ENCODE measurements at places on chromosomes 1 and 21. TPM values are rescaled to one million over a fixed set of nuclear protein-coding genes. Genes with fewer than 3 reads are reported as not detected.
A peak's percentile ranks its signal among the peaks of the same experiment; 100 is the strongest.

DNA sequence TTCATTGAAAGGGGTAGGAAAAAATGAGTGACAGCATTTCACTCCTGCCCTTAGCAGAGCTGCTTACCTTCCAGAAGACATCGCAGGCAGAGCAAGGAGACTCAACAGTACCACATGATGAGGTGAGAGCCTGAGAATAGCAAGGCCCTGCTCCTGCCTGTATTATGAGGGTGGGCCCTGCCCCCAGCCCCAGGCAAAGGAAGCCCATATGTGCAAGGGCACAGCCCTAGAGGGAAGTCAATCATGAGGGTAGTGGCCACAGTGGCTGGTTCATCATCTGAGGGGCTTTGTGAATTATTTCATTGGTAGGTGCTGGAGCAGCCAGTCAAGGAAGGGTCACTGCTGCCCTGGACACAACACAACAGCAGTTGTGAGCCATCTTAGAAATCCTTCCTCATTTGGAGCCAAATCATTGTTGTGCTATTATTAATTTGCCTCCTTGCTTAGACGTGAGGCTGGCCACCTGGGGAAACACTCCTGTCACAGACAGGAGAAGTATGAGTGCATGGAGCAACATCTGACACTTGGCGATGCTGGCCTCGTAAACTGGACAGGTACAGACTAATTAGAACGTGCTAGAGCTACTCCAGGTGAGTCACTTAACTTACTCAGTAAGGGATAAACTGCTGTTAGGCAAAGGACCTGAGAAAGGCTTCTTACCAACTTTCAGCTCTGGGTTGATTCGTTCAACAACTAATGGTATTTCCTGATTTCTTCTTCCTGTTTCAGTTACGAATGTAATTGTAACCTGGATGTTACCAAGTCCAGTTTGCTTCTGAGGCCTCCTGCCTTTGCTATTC lies 22.7 kb upstream of the ACBD6 start:
- DNase-seq: no peak

GRCh38 chr1:1181938-1182410 lies 8.3 kb downstream of the TTLL10 start:
- no peak for DNase-seq

DNA sequence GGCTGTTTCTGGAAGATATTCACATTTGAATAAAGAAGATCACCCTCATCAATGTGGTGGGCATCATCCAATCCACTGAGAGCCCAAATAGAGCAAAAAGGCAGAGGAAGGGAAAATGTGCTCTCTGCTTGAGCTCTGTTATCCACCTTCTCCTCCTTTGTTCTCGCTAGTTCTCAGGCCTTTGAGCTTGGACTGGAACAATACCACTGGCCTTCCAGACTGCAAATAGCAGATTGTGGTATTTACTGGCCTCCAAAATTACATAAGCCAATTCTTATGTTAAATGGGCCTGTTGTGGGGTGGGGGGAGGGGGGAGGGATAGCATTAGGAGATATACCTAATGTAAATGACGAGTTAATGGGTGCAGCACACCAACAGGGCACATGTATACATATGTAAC lies 219.3 kb downstream of the C1orf94 start:
- DNase-seq: no peak

DNA sequence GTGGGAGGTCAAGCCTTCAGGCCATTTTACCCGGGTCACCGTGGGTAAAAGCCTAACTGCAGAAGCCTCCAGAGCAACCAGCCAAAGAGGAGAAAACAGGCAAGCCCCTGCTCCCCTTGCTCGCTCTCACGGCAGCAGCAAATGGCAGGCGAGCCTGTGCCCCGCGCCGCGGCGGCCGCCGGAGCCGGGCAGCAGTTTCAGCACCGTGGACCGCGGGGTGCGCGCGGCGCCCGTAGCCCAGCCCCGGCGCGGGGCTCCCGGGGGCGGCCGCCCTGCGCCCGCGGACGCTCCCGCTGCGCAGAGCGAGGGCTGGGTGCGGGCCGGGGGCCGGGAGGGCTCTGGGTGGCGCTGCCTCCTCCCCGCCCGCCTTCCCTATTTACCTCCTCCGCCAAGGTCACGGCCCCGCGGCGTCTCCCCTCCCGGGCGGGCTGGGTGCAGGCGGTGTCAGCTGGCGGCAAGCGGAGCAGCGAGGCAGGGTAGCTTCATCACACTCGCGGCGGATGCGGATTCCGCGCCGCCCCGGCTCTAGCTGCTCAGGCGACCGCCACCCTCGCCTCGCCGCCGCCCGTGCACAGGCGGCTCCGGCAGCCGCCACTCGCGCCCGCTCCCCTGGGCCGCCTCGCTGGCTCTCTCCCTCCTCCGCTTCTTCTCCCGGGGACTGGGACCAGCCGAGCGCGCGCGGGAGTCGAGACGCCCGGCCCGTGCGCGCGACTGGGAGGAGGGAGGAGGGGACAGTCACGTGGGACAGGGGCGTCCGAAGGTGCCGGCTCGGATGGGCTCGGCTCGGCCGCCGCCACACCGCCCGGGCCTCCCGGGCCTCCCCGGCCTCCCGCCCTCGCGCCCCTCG lies at the start of gene RGS7:
RGS7 (minus strand) TSS at position 687 of the 847 bp plus-strand sequence.
- peak; percentile 86 for DNase-seq

- no peak for DNase-seq
Observed at GRCh38 chr1:43034778-43035177, 76.1 kb upstream of the SLC2A1 start.

GRCh38 chr1:90834886-90835660 lies 118.0 kb upstream of the BARHL2 start:
- peak; percentile 33 for DNase-seq

DNA sequence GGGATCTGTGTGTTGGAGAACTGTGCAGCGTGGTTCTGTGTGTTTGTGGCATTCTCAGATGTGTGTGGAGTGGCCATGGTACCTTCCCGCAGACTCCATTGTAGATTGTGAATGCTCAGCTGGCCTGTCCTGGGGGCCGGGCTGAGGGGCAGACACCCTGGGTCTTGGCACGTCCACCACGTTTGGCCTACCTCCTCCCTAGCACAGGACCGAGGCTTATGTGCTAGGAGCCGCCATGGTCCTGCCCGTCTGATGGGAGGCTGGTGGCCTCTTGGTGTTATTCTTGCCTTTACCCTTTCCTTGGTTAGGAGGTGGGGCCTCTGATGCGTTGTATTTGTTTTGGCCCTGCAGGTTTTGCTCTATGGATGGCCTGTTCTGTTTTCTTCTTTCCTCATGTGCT lies 25.1 kb downstream of the SNAP47 start:
- no peak for DNase-seq

- no peak for DNase-seq
Observed at GRCh38 chr1:223405507-223405906, 12.3 kb downstream of the CCDC185 start.

DNA sequence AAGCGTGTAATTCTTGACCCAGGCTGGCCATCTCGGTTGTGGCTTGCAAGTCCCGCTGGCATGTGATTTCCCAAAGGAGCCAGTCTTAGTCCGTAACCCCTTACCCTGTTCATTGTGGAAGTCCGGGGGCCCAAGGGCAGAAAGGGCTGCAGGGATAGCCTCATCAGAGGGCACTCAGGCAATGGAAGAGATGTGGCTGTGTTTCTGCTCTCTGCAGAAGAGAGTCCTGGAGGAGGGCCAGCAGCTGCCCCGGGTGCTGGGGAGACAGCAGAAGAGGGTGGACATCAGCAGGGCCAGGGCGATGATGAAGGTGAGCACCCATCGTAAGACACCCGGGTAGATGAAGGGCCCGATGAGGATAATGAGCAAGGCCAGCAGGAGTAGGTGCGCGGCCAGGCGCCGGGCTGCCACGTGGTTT lies 830 bp downstream of the RNF186 start:
- DNase-seq: no peak

- DNase-seq: no peak
Observed at GRCh38 chr21:42799516-42799915, 79.8 kb downstream of the WDR4 start.

GRCh38 chr1:80523861-80524260 lies 1276.9 kb upstream of the ADGRL2 start:
- no peak for DNase-seq

DNA sequence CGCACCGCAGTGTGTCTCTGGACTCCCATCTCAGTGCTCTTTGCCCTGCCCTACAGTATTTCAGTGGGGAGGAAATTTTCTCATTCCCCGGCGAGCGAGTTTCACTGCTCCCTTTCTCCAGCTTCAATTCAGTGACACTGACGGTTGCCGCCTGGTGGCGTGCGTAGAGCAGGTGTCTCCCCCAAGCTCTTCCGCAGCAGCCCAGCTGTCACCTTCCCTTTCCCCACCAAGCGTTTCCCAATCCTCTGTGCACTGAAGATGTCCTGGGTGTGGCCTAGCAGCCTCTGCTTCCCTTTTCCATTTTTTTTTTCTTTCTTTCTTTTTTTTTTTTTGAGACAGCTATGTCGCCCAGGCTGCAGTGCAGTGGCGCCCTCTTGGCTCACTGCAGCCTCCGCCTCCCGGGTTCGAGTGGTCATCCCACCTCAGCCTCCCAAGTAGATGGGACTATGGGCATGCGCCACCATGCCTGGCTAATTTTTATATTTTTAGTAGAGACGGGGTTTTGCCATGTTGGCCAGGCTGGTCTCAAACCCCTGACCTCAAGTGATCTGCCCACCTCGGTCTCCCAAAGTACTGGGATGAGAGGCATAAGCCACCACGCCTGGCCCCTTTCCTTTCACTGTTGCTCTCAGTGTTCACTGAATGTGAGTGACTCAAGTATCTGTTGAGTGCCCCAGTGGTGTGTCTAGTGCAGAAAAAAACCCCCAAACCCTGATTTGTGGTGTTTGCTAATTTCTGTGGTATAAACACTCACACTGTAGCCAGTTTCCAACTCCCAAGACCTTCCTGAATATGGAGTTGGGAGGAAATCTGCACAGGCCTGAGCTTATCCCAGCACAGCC lies 30.1 kb downstream of the TNFRSF1B start:
- no peak for DNase-seq

- DNase-seq: no peak
Observed at GRCh38 chr1:70319750-70320149, 34.8 kb downstream of the ANKRD13C start.

INAVA gene
- total RNA-seq: 2.4 TPM

AADACL3 gene
- not detected for total RNA-seq

SH2D5 gene
- 1.2 TPM for total RNA-seq

CADM3 gene
- 165 TPM for total RNA-seq

SLC30A2 gene
- not detected for total RNA-seq

SCYL3 gene
- 8.8 TPM for total RNA-seq

DUSP23 gene
- 11.6 TPM for total RNA-seq

SIK1 gene
- 14.2 TPM for total RNA-seq
